ENCODE measurements at places on chromosomes 7 and 10.

DNA sequence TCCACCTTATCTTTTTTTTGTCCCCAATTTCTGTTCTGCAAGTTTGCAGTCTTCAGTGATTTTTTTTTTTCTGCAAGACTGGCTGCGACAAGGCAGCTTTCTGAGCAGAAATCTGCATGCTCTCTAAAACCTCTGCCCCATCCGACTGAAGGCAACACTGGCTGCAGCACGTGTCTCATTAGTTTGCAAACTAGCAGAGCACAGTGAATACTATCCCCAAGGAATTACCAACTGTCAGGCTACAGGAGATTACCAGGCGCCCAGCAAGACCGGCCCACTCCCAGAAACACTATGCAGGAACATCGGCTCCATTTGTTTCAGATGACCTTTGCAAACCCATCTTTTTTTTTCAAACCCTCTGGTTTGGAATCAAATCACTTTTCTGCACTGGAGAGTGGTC is 538.8 kb downstream of the SORCS1 start:
- no peak for DNase-seq

GRCh38 chr10:123993534-123994416 is 99.6 kb downstream of the CHST15 start:
- no peak for DNase-seq

DNA sequence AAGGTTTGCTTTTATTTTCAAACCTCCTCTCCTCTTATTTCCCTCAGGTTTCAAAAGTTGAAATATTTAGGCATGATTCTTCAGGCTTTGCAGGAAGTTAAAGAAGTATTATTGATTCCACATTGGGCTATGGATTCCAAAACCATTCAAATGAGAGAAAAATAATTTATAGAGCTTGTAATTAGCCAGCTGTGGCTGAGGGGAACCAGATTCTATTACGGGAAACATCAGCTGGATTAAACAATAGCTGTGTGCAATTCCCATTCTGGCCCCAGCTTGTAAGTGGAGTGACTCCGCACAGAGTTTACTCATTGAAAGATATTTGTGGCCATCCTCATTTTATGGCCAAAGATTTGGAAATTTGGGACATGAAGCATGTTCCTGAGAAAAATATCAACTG is 77.0 kb upstream of the PHYHIPL start:
- no peak for DNase-seq

DNA sequence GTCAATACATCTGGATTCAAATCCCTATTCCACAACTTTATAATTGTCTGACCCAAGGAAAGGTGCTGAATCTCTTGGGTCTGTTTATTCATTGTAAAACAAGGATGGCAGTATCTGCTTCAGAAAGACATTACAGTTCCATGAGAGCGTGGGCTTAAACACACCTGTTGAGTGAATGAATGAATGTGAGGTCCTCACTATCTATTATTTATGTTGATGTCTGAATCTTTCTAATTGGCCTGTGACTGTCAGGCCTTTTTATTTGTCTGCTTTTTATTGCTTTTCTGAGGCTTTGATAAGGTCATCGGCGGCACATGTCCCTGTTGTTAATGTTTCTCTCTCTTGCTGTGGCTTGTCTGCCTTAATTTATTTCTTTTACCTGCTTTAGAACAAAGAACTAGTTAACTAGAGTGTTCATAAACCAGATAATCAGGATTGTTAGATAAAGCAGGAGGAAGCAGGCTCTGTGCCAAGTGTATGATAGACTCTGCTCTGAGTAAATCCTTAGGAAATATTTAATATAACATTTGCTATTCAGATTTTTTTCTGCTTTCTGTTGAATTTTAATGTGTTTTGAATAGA is 42.3 kb upstream of the CYCS start:
- DNase-seq = no peak

DNA sequence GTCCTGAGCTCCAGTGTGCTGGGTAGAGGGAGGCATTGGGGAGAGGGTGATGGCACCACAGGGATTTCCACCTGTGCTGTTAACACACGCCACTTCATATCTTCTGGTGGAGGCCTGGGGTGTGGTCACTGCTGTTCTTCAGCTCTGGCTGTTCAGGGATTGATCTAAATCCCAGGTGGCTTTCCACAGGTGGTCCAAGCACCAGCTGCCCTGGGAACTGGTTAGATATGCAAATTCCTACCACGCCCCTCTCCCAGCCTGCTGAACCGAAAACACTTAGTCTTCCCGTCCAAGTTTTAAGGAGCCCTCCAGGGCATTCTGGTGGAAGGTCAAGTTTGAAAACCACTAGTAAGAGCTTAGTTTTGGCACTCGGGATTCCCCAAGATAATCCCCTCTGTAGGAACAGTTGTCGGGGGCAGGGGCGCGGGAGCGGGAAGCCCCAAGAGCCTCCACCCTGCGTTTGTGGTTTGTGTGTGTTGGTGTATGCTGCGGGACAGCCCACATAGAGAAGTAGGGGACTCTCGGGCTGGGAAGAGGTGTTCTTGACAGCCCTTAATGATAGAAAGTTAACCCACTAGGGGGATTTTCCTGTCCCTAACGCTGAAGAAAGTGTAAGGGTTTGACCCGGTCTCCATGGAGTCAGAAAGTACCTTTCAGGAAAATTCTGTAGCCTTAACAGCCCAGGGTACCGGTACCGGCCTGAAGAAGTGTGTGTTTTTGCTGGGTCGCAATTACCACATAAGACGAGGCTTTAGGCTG is 5.1 kb downstream of the DEPP1 start:
- no peak for DNase-seq

DNA sequence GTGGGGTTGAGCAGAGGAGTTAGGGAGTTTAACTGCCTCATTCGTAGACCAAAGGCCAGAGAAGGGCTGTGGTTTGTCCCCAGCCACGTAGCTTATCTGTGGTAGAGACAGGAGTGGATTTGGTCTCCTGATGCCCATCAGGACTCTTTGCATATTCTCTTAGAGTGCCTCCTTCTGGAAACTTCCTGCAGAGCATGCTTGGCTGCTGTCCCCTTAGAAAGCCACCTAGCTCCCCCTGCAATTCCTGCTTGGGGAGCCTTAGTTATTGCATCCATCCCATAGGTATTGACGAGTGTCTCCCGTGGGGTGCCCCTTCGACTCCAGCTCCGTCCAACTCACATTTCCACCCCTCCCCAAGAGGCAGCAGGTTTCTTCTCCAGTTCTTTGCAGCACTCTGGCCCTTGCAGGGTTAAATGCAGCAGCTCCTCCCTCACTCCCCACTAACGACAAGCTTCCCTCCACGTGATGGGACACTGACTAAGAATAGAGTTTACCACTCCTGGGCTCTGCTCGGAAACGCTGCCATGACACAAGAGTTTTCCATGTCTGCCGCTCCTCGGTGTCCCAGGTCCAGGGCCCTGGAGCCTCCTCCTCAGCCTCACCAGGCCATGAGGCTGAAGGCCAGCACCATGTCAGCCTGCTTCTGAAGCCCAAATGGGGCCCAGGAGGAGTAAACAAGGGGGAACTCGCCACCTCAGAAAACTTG is 147.8 kb upstream of the UNC5B start:
- no peak for DNase-seq

GRCh38 chr7:44275957-44276570 is 49.3 kb downstream of the CAMK2B start:
- no peak for DNase-seq

GRCh38 chr10:86969421-86970041 is 1.2 kb downstream of the ADIRF start:
- DNase-seq = no peak

DNA sequence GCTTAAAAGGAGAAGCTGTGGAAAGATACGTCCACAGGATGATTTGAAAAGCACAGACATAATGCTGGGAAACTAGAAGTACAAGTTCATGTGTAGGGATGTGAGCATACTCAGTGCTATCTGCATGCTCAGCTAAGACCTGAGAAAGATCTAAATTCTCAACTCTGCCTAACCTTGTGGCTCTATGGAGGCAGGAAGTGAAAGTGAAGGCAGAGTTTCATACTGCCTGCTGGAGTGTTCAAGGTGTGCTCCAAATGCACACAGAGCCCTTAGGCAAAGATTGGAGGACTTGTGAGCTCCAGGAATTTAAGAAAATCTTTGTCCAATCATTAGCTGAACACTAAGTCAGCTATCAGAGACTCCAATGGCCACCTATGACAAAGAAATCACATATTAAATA is 190.9 kb downstream of the RNLS start:
- DNase-seq = no peak

DNA sequence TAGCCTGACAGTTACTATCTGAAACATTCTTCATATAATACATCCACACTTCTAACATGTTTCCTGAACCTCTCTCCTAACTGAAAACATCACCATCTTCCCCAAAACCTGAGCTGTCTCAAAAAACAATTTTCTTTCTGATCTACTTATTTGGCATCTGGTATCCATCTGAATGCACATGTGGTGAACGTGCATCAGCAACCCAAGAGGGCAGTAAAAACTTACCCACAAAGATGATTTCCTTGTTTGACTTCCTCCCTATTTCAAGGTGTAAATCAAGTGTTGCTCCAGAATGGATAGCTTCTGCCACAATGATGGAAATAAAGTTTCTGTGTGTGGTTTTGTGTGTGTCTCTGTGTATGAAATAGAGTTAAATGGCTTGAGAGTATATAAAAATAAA is 500.4 kb downstream of the MAGI2 start:
- no peak for DNase-seq

- no peak for DNase-seq
Observed at GRCh38 chr7:36598054-36598674, 126.1 kb downstream of the AOAH start.

GRCh38 chr10:29545122-29545521 is 89.6 kb downstream of the SVIL start:
- DNase-seq = no peak

GRCh38 chr7:86953653-86954336 is 105.7 kb downstream of the ELAPOR2 start:
- DNase-seq = no peak

DNA sequence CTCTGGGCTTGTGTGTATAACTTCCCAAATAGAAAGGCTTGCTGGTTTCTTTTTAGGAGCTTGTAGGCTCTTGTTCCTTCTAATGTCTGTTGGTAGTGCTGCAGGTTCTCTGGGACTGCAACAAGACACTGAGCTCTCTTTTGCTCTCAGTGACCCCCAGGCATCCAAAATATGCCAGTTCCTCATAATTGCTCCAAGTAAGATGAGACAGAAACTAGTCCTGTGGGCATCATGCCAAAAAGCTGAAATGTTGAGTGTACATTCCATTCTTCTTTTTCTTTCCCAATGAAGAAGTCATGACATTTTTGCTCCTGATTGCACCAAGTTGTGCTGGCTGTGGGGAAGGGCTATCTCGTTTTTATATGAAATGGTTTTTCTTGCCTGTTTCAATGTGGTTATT is 7.1 kb upstream of the BTBD16 start:
- no peak for DNase-seq

DNA sequence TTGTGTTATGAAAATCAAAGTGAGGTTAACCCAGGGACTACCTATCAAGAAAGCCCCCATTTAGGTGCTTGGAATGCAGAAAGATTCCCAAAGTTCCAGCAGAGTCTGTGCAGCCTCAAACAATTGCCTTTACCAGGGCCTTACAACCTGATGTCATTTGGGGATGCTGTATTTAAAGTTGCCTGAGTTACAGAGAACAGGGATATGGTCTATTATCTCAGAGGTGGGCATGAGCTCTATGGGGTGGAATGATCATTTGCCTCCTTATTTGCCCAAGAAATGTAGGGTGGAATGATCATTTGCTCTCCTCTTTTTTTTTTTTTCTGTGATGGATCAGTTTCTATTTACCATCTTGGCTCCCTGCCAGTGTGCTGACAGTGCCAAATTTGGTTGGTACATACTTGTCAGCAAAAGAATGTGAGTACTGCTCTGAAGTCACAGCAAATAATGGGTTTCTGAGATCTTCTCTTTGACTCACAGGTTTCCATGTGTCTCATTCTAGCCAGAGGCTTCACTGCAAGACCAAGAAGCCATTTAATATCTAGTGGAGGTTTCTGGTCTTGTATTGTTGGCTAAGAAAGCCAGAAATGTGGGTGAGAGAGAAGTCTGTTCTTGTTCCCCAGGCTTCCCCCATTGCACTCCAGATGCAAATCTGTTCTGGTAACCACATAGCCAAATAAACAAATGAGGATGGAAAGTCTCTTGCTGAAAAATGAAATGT is 45.5 kb upstream of the ZNRF2 start:
- DNase-seq = no peak

GRCh38 chr10:60304829-60305379 is 84.8 kb downstream of the ANK3 start:
- DNase-seq = no peak

GRCh38 chr10:69567920-69568319 is 5.3 kb downstream of the NEUROG3 start:
- no peak for DNase-seq

- DNase-seq = no peak
Observed at GRCh38 chr7:90621125-90621746, 25.1 kb downstream of the CDK14 start.

GRCh38 chr10:697097-697875 is 7.8 kb upstream of the DIP2C start:
- no peak for DNase-seq

- DNase-seq = no peak
Observed at GRCh38 chr7:68441645-68442044, 1156.6 kb upstream of the AUTS2 start.

Measured in cortex of kidney (tissue), 1 donor.